Left colon (tissue), 2 donors: ENCODE measurements at places on chromosomes 1 and 21. TPM values are rescaled to one million over a fixed set of nuclear protein-coding genes. Genes with fewer than 3 reads are reported as not detected.

- DNase-seq, result no peak
These were observed 101.5 kb downstream of the ST6GALNAC3 start for GRCh38 chr1:76176000-76176399.

DNA sequence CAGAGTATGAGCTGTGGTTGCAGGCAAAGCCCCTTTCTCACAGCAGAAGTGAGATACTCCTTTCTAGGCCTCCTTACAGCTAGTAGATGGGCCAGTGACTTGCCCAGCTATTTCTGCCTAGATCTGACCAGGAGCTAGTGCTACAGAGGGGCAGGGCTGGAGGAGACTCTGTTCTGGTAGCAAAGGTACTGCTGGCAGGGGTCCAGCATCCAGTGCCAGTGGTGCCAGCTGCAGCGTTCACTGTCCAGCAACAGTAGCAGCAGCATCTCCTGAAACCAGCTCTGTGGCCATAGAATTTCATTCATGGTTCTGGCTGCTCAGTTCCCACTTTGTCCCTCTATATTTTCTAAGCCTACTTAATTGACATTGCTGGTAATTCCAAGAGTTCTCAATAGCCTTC lies 62.5 kb upstream of the CNN3 start:
- no peak for DNase-seq

GRCh38 chr1:43688594-43689000 lies 18.7 kb upstream of the ST3GAL3 start:
- DNase-seq, result no peak

ESPN gene
- total RNA-seq, result 152 TPM

DNA sequence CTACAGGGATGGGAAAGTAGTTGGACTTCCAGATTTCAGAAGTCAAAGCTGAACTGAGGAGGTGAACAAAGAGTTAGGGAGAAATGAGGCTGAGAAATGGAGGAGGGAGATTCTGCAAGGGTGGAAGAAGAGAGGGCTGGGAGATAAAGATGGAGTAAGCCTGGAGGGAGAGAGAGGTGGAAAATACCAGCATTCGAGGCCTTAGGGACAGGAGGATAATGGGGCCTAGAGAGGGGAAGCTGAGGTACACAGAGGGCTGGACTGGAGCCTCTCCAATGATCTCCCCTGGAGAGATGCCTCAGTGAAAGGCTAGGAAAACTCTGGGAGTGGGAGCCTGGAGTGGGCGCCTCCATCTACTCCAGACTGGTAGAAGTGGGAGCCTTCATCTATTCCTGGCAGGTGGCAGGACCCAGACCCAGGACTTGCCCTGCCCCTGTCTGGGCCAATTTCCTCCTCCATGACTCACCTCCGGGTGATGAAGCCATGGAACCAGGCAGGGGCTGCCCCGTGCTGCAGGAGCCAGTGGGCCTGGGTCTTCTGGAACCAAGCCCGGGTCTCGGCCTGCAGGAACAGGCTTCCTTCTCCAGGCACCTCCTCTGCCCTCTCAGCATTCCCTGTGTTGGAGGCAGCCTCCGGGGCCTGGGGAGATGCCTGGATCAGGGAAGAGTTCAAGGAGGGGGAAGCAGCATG lies 1.9 kb downstream of the SH2D2A start:
- DNase-seq, result peak; percentile 16

DNA sequence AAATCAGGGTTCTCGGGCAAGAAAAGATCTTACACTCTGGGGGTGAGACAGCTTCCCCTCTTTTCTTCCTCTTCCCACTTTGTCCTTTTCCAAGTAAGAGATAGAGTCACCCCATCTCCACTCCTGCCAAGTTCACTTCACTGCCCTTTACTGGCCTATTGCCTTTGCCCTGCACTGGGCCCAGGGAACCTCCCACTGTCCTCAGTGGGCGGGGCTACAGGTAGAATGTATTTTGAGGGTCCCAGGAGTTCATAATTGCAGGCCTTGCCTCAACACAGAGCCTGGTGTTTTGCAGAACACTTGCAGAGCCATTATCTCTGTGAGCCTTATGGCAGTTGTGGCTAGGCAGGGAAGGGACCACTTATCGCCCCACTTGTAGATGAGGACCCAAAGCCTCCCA lies 3.3 kb downstream of the AMPD2 start:
- no peak for DNase-seq

DNA sequence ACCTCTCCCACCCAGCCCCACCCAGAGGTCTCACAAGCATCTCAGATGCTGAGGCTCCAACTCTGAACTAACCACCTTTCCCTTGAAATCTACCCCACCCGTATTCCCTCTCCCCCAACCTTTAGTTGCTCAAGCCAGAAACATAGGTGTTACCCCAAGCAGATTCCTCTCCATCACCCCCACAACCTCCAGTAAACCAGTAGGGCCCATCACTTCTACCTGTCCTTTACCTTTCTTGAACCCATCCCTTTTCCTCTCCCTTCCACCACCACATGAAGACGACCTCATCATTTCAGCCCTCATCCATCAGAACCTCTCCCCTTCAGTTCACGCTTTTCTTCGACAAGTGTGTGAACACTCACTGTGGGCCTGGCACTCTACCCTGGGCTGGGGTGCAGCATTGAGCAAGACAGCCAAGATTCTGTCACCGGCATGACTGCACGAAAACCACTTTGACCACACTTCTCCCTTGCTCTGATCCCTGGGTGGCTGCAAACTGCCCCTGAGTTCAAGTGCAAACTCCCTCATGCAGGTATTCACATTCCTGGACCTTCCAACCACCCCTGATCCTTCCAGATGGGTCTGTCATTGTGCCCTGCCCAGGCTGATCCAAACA lies 65.5 kb upstream of the LAPTM5 start:
- no peak for DNase-seq

DNA sequence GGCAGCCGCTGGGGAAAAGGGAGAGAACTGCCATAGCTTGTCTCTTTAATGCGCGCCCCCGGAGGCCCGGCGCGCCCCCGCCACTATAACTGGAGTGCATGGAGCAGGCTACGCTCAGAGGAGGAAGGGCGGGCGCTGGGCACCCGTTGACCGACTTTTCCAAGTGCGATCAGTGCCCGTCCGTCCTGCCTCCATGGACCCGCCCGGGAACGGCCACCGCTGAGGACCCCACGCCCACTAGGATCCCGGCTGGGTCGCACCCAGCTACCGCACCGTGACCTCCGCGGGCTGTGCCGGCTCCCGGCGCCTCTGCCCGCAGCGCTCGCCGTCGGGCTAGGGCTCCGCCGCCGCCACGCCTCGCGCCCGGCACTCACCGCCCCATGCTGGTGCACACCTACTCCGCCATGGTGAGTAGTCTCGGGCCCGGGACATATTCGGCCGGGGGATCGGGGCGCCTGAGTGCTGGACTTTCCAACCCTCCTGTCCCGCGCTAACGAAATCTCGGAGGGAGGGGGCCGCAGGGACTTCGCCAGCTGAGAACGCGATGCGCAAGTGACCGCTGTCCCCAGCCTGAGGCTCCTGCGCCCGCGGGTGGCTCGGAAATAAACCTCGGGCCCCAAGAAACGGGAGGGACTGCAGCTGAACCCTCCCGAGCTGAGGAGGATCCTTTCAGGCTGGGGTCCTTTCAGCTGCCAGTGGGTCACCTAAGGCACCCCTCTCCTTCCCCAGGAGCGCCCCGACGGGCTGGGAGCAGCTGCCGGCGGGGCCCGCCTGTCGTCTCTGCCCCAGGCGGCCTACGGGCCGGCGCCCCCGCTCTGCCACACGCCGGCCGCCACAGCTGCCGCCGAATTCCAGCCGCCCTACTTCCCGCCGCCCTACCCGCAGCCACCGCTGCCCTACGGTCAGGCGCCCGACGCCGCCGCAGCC lies at the start of gene TFAP2E:
TSS of gene TFAP2E (plus strand) at position 117 of the 927 bp plus-strand sequence. CDS start at position 381, 264 bp downstream.
- DNase-seq, result peak; percentile 46

- DNase-seq, result no peak
These were observed 120.2 kb downstream of the MRPL39 start for GRCh38 chr21:25487046-25487594.

DNA sequence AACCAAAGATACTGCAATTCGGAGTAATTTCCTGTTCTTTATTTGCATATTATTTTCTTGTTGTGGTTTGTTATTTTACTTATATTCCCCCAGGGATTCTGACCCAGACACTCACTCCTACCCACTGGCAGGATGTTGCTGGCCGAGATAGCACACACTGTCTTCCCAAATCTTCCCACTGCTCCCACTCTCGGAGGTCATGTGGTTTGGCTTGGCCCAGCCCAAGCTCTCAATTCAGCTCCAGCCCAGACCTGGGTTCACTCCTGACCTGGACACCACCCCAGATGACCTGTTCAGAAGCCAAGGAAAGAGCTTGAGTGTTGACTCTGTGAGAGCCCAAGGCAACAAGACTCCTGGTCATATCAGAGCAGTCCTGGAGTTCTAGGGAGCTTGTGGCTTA lies 1.2 kb upstream of the FAM43B start:
- no peak for DNase-seq

GJC2 gene
- total RNA-seq, result 0.49 TPM

DNA sequence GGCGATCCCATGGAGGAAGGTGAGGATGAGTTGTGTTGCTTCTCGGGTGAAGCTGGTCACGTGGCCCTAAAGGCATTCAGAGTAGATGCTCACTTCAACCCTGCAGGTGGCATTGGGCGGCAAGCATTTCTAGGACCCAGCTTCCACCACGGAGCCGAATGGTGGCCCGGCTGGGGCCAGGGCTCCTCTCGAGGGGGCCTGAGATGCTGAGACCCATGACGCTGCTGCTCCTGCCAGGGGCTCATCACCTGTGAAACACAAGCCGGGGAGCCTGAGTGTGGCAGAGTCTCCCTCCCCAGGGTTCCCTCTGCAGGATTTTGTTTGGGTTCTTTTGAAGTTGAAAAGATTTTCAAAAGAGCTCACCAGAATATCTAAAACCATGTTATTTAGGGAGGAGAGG lies 41.2 kb downstream of the ABCG1 start:
- no peak for DNase-seq

IL20 gene
- total RNA-seq, result not detected

AGO1 gene
- 23.7 TPM for total RNA-seq

DNA sequence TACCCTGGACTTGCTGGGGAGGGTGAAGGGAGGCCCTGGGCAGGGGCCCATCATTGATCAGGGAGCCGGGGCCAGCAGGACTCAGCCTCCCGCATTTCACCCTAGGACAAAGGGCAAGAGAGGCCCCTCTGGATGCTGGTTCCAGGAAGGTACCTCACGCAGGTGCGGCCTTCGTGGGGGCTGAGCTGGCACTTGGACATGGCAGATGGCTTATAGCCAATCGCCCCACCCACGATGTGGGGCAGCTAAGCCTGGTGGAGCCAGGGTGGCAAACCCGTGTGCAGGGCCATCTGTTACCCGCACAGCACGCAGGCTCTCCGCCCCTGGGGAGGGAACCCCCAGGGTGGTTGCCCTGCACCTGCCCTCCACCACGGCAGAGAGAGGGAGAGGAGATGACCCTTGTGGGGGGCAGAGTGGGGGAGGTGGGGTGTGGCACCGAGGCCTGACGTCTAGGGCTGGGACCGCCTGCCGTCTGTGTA lies 2.5 kb downstream of the TFF3 start:
- DNase-seq, result peak; percentile 50
